SK-N-SH (cell line): ENCODE measurements at places on chromosomes 7 and 10.

DNA sequence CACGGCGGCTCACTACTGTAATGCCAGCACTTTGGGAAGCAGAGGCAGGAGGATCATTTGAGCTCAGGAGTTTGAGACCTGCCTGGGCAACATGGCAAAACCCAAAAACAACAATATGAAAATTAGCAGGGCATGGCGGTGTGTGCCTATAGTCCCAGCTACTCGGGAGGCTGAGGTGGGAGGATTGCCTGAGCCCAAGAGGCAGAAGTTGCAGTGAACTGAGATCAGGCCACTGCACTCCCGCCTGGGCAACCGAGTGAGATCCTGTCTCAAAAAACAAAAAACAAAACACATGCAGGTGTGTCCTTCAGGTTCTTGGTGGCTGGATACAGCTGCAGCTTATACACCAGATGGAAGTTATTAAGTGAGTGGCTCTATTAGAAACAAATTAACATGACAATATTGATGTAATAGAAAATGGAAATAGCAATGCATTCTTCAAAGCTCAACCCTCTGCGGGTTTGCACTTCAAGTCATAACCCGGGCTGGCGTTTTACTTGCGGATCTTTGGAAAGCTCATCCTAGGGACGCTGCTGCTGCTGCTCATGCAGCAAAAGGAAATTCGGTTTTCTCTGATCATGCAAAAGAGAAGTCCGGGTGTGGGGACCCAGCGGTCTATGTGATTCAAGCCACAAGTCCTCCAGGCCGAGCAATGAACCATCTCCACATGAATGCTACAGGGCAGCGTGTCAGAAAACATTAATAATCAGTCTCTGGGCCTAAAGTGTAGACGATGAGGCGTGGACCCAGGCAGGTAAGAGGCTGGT lies 281.9 kb downstream of the PRPF18 start:
- DNase-seq = no peak

- DNase-seq = no peak
Measured at GRCh38 chr10:112914288-112914952, 35.6 kb upstream of the TCF7L2 start.

- DNase-seq = no peak
Measured at GRCh38 chr7:25025218-25025671, 45.3 kb upstream of the OSBPL3 start.

GRCh38 chr10:52297747-52298146 lies 16.3 kb upstream of the DKK1 start:
- no peak for DNase-seq
